ENCODE measurements at places on chromosomes 4 and X. TPM values are rescaled to one million over a fixed set of nuclear protein-coding genes. Genes with fewer than 3 reads are reported as not detected.

The MND1 gene
- 4.0 TPM for total RNA-seq

The RBMXL3 gene
- not detected for total RNA-seq

The DMP1 gene
- total RNA-seq: not detected

The TMSB15C gene
- total RNA-seq: 2.2 TPM

The TMEM47 gene
- total RNA-seq: 25.1 TPM

The SMC1A gene
- 7.2 TPM for total RNA-seq

The C4orf50 gene
- not detected for total RNA-seq

The CLCN4 gene
- total RNA-seq: 2.4 TPM

The PLAC8 gene
- 0.48 TPM for total RNA-seq

The CHRDL1 gene
- 6.3 TPM for total RNA-seq

The PFKFB1 gene
- not detected for total RNA-seq

The SPACA5 gene
- total RNA-seq: not detected

The RBBP7 gene
- 79.3 TPM for total RNA-seq

The SORBS2 gene
- 3.1 TPM for total RNA-seq

The FOXR2 gene
- not detected for total RNA-seq

The RTL3 gene
- total RNA-seq: not detected

The ADH1C gene
- total RNA-seq: not detected

The PCSK1N gene
- total RNA-seq: 0.21 TPM

The SOD3 gene
- total RNA-seq: 0.64 TPM

The GABRE gene
- total RNA-seq: 16.8 TPM

The SPIN2B gene
- total RNA-seq: 1.1 TPM

The MAP9 gene
- total RNA-seq: 9.4 TPM

The TLR6 gene
- total RNA-seq: 0.48 TPM

The PGRMC1 gene
- total RNA-seq: 125 TPM

The COX7B2 gene
- not detected for total RNA-seq

The IKBKG gene
- total RNA-seq: 11.8 TPM

The SPANXD gene
- total RNA-seq: not detected

The ARMCX4 gene
- total RNA-seq: 0.43 TPM

The MAGEA1 gene
- total RNA-seq: not detected

The P2RY10 gene
- total RNA-seq: not detected

The BEND4 gene
- total RNA-seq: under 0.01 TPM

The CNKSR2 gene
- total RNA-seq: 0.43 TPM

The CACNA1F gene
- total RNA-seq: not detected

The GYG2 gene
- not detected for total RNA-seq

The ETDB gene
- total RNA-seq: not detected

The IL21 gene
- not detected for total RNA-seq

The NALF2 gene
- 0.48 TPM for total RNA-seq

The TBX22 gene
- total RNA-seq: not detected

The MAGED2 gene
- total RNA-seq: 68.4 TPM

The AREG gene
- total RNA-seq: 225 TPM

The RADX gene
- 1.9 TPM for total RNA-seq

The SYNPO2 gene
- total RNA-seq: 0.24 TPM

The SGMS2 gene
- 331 TPM for total RNA-seq
